Activated T-helper 1 cell treated with Interleukin-2 at 50 U/mL for 16 hours (primary cell): ENCODE measurements at places on chromosomes 5 and 9.

- no peak for DNase-seq
Observed at GRCh38 chr9:7536310-7536939, 263.2 kb downstream of the DMAC1 start.

DNA sequence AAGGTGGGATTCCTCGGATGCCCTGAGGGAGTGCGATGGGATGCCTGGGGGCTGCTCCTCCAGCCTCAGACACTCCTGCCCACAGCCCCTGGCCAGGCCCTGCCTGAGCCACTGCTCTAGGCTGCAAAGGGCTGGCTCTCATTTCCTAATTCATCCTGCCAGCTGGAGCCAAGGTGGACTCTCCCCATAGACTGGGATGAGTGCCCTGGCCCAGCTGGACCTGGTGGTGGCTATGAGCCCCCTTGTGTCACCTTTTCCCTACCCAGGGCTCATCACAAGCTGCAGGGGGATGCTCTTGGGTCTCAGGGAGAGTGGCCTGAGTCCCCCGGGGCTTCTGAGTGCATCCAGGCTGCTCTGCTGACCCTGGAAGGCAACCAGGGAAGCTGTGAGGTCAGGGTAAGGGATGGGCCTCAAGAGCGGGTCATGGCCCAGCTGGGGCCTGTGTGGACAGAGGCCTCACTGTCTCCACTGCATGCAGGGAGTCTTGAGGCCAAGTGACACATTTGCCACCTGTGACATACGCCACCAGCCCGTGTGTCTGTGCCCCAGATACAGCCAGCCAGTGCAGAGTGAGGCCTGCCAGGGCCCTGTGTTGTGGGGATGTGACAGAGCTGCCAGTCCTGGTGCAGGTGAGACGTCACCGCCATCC is 102.7 kb upstream of the IER5L start:
- no peak for DNase-seq

GRCh38 chr5:140012443-140012842 is 30.7 kb downstream of the NRG2 start:
- no peak for DNase-seq

GRCh38 chr9:126979461-126979860 is 64.9 kb downstream of the RALGPS1 start:
- no peak for DNase-seq

GRCh38 chr9:89467278-89467625 is 30.7 kb downstream of the SEMA4D start:
- DNase-seq: no peak

DNA sequence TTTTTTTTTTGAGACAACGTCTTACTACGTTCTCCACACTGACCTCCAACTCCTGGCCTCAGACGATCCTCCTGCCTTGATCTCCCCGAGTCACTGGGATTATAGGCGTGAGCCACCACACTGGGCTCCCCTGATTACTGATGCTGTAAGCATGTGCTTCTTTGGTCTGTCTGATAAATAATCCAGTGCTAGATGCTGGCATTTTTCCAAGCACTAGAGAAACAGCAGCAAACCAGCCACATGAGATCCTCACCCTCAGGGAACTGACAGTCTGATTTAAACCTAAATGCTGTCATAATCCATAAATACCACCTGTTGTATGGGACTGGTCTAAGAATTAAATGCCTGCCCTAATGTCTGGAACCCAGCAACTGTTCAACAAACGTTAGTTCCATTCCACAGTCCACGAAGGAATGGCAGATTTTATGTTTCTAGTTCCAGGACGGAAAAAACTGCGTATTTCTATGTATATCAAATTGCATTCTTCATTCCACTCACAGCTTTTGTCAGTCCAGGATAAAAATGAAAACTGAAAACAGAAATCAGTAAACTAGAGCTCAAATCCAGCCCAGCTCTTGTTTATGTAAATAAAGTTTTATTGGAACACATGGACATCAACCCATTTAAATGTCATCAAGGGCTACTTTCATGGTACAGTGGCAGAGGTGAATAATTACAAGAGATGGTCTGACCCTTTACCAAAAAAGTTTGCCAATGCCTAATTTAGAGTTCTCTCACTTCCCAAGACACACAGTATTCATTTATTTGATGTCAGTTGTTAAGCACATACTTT is 20.1 kb downstream of the SLC35D2 start:
- DNase-seq: no peak

DNA sequence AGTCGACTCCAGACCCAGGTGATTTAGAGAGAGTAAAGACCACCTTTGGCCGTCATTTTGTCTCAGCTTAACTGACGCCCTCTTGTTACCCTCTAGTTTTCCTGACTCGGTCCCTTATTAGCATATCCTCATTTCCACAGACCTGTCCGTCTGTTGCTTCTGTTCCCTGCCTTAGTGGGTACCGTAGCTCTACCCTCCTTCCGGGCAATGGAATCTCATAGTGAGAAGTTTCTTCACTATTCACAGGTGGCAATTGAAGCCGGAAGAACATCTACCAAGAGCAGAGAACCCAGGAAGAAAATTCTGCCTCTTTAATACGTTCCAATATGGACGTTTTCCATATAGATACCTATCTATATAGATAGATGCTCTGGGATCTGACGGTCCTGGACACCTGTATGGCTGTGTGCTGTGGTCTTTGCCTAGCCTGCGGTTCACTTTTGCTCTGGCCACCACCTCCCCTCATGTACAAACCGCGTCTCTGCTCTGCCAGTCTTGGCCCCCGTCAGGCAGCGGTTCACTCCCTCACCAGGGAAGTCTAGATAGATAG is 652 bp upstream of the TMEM161B start:
- DNase-seq: no peak

DNA sequence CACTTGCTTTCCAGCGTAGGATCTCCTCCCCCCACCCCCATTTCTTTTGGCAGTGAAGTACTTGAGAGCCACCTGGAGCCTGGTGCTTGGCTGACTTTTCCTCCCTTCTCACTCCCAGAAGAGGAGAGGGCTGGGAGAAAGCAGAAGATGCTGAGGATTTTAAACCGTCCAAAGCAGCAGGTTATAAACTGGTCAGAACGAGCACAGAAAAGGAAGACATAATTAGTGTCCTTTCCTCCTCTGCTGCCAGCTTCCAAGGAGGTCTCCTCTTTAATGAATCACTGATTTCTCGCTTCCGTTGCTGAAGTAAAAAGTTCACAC is 563 bp upstream of the FGF10 start:
- no peak for DNase-seq

DNA sequence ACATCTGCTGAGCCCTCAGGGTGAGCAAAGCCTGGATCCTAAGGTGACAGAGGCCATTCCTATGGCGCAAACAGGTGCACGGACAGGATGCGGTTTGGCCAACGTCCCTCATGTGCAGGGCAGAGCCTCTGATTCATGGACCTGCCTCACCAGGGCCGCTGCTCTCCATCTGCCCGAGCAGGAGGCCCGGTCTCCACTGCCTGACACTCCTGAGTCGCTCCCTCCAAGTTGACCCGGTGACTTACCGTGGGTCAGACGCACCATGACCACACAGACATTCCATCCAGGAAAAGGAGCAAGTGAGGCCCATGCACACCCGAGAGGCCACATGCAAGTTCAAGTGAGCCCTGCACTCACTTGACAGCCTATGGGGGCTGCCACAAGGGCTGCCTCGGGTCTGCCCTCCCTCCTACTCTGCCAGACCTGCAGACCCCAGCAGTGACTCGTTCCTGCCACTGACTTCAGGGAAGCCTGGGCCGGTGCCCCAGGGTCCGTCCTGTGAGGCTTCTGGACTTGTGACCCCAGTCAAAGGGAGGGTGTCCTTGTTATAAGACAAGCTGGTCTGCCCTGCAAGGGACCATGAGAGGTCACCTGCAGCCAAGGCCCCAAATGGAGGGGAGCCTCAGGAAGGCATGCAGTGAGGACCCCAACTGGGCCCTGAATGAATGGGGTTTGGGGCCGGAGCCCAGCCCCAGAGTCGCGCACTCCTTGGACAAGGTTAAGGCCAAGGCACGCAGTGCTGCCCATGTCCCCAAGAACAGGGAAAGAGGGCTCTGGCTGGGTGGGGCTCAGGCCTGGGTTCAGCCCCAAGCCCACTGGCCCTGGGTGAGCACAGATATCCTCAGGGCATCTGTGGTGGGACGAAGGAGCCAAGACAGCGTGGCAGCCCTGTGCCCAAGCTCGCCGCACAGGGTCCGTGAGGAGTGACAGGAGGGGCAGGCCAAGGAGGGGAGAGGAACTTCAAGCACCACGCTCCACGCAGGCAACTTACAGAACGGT is 10.1 kb downstream of the BRD3OS start:
- no peak for DNase-seq

GRCh38 chr9:72363908-72364678 is 915 bp downstream of the ZFAND5 start:
- DNase-seq: peak; percentile 60

- DNase-seq: no peak
Observed at GRCh38 chr9:85987236-85987635, 46.3 kb downstream of the NAA35 start.
